ENCODE measurements at places on chromosomes 3 and 15. TPM values are rescaled to one million over a fixed set of nuclear protein-coding genes. Genes with fewer than 3 reads are reported as not detected.

GRCh38 chr3:46695962-46696894, 2.7 kb upstream of the ALS2CL start:
- no peak overlapping the region for H3K4me3 ChIP-seq
- H3K27ac ChIP-seq = peak overlapping the region; percentile 15
- peaks cover 61% of the 10 kb centered on the region for H3K4me1 ChIP-seq
- H3K27me3 ChIP-seq = no peaks in the 10 kb centered on the region

DNA sequence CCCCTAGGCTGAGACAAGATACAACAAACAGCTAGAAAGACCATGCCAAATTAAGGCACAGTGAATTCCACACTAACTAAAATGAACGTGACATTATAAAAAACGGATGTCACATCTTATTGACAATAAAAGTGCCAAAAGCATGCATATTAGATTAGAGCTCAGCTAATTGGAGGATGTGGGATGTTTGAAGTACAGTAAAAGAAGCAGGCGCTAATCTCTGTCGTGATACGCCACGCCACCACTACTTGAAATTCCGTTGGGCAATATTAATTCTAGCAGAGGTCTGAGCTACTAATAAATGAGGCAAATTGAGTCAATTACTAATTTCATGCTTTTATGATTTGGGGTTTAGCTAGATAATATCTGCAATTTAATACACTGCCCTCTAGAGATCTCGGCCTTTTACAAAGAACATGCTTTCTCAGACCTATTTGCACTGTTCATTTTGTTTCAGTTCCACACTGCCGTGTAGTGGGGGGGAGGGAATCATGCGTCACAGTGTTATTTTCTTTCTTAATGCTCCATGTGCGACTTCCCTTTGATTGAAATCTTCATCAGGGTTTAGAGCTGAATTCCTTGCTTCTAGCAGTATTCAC, 52.9 kb upstream of the ROBO2 start:
- no peaks in the 10 kb centered on the region for H3K27me3 ChIP-seq
- H3K36me3 ChIP-seq = no peaks in the 10 kb centered on the region
- no peak overlapping the region for H3K27ac ChIP-seq
- no peaks in the 10 kb centered on the region for H3K4me1 ChIP-seq

DNA sequence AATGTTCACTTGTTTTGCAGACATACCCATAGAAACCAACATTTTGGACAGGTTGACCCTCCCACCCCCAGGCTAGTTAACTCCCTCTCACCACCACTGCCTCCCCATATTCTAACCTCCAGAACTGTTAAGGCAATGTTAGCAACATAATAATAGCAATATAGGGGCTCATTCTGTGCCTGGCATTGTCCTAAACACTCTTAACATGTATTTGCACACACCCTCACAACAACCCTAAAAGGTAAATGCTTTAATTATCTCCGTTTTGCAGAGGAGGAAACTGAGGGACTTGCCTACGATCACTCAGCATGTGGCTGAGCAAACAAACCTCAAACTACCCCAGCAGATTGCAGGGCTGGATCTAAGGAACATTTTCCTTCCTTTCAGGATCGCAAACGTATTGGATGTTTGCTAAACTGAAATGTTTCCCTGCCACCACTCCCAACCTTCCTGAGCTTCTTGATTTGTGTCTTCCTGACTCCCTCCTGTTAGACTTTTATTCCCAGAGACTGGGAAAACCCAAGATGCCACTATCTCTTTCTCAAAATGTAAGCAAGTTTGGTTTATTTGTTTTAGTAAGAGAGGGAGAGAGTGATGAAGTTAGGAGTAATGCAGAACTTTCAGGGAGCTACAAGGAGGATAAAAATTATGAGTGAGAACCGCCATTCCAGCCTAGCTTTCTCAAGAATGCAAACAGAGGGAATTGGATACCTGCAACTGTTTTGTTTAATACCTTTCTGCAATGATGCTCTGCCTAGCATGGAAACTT, 1.3 kb downstream of the SCG5 start:
- no peaks in the 10 kb centered on the region for H3K36me3 ChIP-seq
- no peaks in the 10 kb centered on the region for H3K4me1 ChIP-seq
- H3K27me3 ChIP-seq = no peaks in the 10 kb centered on the region
- H3K4me3 ChIP-seq = no peak overlapping the region

GRCh38 chr3:47128137-47128536, 35.8 kb downstream of the SETD2 start:
- H3K27me3 ChIP-seq = no peaks in the 10 kb centered on the region
- DNase-seq = no peak
- no peak overlapping the region for H3K4me3 ChIP-seq
- no peaks in the 10 kb centered on the region for H3K4me1 ChIP-seq

GRCh38 chr15:34065261-34065660, 26.3 kb upstream of the AVEN start:
- no peaks in the 10 kb centered on the region for H3K4me1 ChIP-seq
- H3K36me3 ChIP-seq = no peaks in the 10 kb centered on the region
- no peak for DNase-seq
- no peak overlapping the region for H3K27ac ChIP-seq
- H3K27me3 ChIP-seq = no peaks in the 10 kb centered on the region

DNA sequence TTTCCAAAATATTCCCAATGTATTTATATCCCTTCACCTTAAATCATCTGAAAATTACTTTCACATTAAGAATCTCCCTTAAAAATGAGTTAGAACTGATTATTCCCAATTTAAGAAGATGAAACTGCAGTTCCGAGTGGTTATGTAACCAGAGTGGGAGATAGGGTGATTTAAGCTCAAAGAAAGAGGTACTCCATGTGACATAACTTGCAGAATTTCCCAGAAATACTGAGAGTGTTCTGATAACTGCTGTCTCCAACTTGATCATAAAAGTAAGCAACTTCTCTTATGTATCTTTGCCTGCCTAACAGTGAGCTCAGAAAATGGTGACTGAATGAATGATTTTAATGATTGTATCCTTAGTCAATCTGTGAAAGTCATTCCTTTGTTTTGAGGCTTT, 32.3 kb downstream of the ARRDC4 start:
- H3K4me1 ChIP-seq = no peaks in the 10 kb centered on the region
- H3K36me3 ChIP-seq = no peaks in the 10 kb centered on the region
- H3K27ac ChIP-seq = no peak overlapping the region
- H3K4me3 ChIP-seq = no peak overlapping the region
- H3K27me3 ChIP-seq = no peaks in the 10 kb centered on the region

GRCh38 chr15:71115567-71116351, 488 bp downstream of the THSD4 start:
- H3K4me1 ChIP-seq = peaks cover 4% of the 10 kb centered on the region
- H3K27me3 ChIP-seq = no peaks in the 10 kb centered on the region
- peak overlapping the region; percentile 76 for H3K27ac ChIP-seq
- peak; percentile 63 for DNase-seq

- no peak for DNase-seq
- no peak overlapping the region for H3K27ac ChIP-seq
- H3K4me3 ChIP-seq = no peak overlapping the region
- no peaks in the 10 kb centered on the region for H3K36me3 ChIP-seq
- H3K27me3 ChIP-seq = no peaks in the 10 kb centered on the region
Observed at GRCh38 chr3:39130693-39131265, 22.6 kb downstream of the CSRNP1 start.

GRCh38 chr15:33007303-33007855, 187.1 kb downstream of the FMN1 start:
- H3K4me1 ChIP-seq = no peaks in the 10 kb centered on the region
- H3K27me3 ChIP-seq = no peaks in the 10 kb centered on the region
- no peaks in the 10 kb centered on the region for H3K36me3 ChIP-seq
- no peak for DNase-seq
- no peak overlapping the region for H3K27ac ChIP-seq
- no peak overlapping the region for H3K4me3 ChIP-seq

DNA sequence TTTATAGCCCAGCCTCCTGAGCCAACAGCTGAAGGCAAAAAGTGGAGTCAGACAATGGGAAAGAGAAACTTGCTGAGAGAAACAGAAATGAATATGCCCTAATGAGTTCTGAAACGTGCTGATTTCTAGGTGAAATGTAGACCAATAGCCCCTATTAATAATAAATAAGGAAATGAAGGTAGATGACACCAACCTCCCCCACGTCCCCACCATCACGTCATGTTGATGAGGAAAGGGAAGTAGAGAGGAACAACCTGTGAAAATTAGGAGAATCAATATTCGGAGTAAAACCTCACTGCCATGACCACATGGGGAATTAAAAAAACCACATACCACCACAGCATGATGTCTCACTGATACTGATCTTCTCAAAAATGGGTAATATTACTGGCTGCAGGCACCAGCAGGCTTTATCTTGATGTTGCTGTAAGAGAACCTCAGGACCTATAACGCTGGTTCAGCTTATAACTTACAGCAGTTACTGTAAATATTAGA, 64.0 kb downstream of the KAT2B start:
- no peaks in the 10 kb centered on the region for H3K4me1 ChIP-seq
- no peak for DNase-seq
- no peak overlapping the region for H3K4me3 ChIP-seq
- no peaks in the 10 kb centered on the region for H3K27me3 ChIP-seq

DNA sequence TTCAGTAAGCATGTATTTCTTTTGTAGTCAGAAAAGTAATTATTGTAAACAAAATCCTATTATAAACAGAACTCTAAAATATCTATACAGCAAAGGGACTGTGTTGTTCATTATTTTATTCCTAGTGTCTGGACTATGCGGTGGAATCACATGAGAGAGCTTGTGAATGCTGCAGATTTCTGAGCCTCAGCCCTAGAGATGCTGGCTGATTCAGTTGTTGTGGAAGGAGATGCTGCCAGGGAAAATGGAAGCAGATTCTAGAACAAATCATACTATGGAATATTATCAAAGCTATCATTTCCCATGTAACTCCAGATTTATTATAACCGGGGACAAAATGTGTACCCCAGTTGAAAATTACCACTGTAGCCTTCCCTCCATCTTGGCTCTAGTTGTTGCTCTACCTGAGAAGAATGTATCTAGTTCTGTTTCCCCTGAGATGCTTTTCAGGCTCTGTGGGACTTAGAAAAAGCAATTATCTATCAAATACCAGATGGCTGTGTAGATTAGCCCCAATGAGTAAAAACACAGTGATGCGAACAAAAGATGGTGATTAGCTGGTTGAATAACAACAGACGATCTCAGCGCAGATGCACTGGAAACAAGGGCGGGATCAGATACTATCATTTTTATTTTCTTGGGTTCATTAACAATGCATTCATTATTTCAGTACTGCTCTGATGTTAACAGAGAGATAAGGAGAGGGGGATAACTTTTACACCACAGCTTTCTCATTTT, 131.3 kb downstream of the TMEM108 start:
- no peak overlapping the region for H3K4me3 ChIP-seq
- DNase-seq = no peak
- H3K4me1 ChIP-seq = no peaks in the 10 kb centered on the region
- H3K27ac ChIP-seq = no peak overlapping the region

DNA sequence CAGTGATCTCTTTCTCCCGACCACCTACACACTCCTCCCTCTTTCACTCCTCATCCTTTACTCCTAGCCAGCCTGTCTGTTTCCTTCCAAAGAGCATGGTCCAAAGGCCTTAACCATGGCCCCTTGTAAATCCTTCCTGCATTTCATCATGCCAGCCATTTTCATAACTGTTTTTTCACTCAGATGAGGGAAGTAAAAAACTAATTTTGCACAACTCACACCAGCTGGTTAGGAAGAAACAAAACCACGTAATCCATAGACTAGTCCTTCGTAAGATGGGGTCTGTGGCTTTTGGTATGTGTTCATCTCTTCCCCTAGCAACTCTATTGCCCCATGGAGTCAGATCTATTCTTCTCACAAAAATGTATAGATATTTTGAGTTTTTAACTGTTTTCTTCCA, 187.8 kb downstream of the SHOX2 start:
- H3K27me3 ChIP-seq = no peaks in the 10 kb centered on the region
- no peaks in the 10 kb centered on the region for H3K36me3 ChIP-seq
- no peak overlapping the region for H3K4me3 ChIP-seq

DNA sequence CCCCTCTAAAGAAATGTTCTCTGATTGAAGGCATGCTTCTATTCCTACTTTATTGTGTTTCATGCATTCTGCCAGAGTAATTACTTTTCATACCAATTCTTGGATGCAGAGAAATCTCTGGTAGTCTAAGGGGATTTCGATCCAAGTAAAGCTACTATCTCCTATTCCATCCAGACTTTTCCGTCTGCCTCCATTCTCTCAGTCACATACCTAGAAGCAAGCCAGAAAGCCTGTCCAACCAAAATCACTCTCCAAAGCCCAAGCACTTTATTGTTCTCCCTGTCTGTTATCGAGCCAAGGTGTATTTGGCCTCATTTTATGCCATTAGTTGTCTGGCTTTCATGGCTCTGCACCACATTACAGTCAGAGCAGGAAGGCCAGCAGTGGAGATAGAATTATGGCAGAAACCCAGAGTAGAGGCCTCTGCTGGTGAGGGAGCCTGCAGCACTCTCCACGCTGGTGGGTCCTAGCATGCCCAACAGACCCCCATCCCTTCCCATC, 95.9 kb downstream of the SLC49A4 start:
- no peak overlapping the region for H3K27ac ChIP-seq
- H3K4me3 ChIP-seq = no peak overlapping the region
- H3K36me3 ChIP-seq = no peaks in the 10 kb centered on the region
- no peaks in the 10 kb centered on the region for H3K27me3 ChIP-seq

GRCh38 chr15:62453981-62454380, 288.9 kb upstream of the C2CD4B start:
- no peaks in the 10 kb centered on the region for H3K36me3 ChIP-seq
- no peaks in the 10 kb centered on the region for H3K4me1 ChIP-seq
- no peaks in the 10 kb centered on the region for H3K27me3 ChIP-seq
- H3K4me3 ChIP-seq = no peak overlapping the region
- no peak for DNase-seq

DNA sequence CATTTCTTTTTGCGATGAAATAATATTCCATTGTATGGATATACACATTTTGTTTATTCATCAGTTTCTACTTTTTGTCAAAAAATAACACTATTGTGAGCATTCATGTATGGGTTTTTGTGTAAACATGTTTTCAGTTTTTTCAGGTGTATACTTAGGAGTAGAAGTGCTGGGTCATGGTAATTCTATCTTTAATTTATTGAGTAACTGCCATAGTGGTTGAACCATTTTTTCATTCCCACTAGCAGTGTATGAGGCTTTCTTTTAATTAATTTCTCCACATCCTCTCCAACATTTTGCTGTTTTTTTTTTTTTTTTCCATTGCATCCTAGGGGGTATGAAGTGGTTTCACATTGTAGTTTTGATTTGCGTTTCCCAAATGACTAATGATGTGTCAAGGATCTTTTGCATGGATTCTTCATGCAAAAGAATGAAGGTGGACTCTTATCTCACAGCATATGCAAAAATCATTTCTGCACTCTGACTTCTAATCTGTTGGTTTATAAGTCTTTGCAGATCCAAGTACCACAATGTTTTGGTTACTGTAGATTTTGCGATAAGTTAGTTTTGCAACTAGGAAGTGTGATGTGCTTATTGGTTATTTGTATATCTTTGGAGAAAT, 12.6 kb downstream of the ATP2C1 start:
- no peak overlapping the region for H3K27ac ChIP-seq
- DNase-seq = no peak
- no peak overlapping the region for H3K4me3 ChIP-seq
- no peaks in the 10 kb centered on the region for H3K36me3 ChIP-seq

GRCh38 chr3:145716519-145716918, 444.5 kb downstream of the PLOD2 start:
- no peaks in the 10 kb centered on the region for H3K36me3 ChIP-seq
- H3K27ac ChIP-seq = no peak overlapping the region
- no peaks in the 10 kb centered on the region for H3K4me1 ChIP-seq
- no peaks in the 10 kb centered on the region for H3K27me3 ChIP-seq
- DNase-seq = no peak

CIP2A gene
- 18.0 TPM for total RNA-seq

FAH gene
- 75.0 TPM for total RNA-seq

SPG11 gene
- 137 TPM for total RNA-seq

TPRA1 gene
- total RNA-seq = 55.7 TPM

RSL24D1 gene
- 47.2 TPM for total RNA-seq

CD276 gene
- 43.1 TPM for total RNA-seq

GATA2 gene
- total RNA-seq = 11.9 TPM

ESYT3 gene
- total RNA-seq = 5.2 TPM
